Activated CD8-positive, alpha-beta T cell treated with anti-CD3 and anti-CD28 coated beads for 36 hours (primary cell): ENCODE measurements at places on chromosomes 5 and 9.

DNA sequence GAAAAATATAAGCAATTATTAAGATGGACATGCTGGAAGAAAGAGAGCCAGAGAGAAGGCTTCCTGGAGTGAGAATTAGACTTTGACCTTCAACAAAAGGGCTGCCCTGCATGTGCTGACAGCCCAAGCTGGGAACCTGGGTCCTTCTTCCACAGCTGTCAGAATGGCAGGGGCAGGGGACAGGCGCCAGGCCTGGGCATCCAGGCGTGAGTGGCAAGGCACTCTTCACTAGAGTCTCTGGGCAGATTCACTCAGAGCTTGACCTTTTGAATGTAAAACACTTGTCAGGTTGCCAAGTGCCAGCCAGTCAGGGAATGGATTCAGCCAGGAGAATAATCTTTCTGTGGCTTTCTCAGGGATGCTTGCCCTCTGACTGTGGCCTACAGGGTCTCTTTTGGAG is 119.1 kb upstream of the CLINT1 start:
- DNase-seq = no peak

GRCh38 chr5:54902791-54903473 is 82.5 kb downstream of the ESM1 start:
- DNase-seq = peak; percentile 77

DNA sequence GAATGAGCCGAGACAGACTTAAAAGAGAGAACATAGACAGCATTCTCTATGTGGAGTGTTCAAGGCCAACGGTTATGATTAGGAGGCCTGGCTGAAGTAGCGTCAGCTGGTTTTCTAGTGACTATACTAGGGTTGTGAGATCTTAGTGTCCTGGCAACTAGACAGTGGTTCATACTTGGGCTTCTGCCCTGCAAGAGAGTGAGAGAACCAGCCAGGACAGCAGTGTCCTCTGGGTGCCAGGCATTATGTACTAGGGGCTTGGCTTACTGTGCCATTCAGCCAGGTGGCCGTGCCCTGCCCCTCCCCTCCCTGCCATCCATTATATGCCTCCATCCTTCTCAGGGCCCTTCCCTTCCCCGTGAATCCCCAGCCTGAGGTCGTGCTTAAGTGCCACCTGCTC is 56.8 kb downstream of the TRIO start:
- no peak for DNase-seq

- no peak for DNase-seq
Observed at GRCh38 chr5:67065696-67066095, 130.9 kb downstream of the CD180 start.

- DNase-seq = no peak
Observed at GRCh38 chr9:86175743-86176456, 76.5 kb upstream of the GOLM1 start.

DNA sequence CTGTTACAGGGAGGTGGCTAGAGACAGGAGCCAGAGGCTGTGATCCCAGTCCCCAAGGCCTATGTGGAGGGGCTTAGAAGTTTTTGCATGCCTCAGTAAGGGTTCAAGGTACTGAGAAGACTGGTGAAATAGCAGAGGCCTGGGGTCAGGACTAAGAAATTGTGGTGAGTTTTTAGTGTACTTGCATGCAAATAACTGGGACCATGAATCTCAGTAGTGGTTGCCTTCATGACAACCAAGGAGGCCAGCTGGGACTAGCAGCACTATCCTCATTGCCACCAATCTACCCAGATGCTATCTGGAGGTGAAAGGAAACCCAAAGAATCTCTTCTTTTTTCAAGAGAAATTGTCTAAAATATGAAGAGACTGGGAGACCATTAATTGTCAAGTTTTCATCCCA is 395.1 kb downstream of the CETN3 start:
- no peak for DNase-seq
